EH (cell line): ENCODE measurements at places on chromosomes 4 and X.

- DNase-seq = no peak
Observed at GRCh38 chrX:114101081-114101480, 482.8 kb upstream of the HTR2C start.

- peak; percentile 92 for DNase-seq
Observed at GRCh38 chrX:109840585-109840984, 107.5 kb upstream of the ACSL4 start.

GRCh38 chr4:148062301-148062950 lies 330.5 kb downstream of the ARHGAP10 start:
- DNase-seq = no peak

DNA sequence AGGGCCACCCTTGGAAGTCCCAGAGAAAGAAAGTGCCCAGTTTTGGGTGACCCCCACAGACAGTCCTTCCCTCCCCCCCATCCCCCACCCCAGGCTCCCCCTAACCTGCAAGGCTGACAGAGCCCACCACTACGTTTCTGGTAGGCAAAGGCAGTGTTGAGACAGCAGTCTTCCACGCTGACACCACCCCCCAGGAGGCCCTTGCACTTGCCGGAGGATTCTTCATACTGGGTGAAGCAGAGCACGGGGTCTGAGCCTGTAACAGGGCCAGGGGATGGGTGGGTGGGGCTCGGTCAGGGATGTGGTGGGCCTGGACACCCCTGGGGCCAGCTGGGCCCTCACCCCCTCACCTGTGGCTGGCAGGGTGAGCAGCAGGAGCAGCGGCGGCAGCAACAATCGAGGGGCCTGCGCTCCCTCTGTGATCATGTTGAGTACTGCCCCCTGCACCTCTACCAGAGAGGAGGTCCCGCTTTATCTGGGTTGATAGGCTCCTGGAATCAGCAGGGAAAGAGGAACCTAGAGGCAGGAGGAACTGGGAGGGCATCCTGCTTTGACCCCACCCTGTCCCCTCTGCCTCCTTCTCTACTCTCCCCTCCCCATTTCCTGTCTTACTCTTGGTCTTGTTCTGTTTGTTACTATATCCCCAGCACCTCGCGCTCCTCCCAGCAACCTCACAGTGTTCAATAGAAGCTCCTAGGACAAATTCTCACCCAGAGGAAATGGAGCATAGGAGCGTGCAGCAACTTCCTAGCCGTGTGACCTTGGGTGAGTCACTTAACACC lies at the start of gene CFP:
CFP (minus strand) TSS at position 512 of the 782 bp plus-strand sequence; CDS start at position 426, 86 bp downstream.
- no peak for DNase-seq

DNA sequence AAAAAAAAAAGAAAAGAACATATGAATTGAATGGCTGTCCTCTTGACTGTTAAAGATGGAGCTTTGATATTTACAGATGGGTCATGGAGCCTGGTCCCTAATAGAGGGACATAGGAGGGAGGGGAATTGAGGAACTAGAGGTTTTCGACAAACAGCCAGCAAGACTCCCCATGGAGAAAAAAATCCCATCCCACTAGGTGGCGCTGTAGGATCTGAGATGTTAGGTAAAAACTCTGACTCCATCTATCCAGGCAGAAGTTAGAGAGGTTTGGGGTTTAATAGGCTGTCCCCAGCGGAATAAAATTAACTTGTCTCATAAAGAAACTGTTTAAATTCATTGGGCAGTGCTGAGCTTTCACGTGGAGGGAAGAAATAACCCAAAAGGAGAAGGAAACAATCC lies 45.9 kb downstream of the HMGB2 start:
- DNase-seq = peak; percentile 65

- DNase-seq = no peak
Observed at GRCh38 chr4:109083911-109084310, 218.5 kb downstream of the COL25A1 start.

DNA sequence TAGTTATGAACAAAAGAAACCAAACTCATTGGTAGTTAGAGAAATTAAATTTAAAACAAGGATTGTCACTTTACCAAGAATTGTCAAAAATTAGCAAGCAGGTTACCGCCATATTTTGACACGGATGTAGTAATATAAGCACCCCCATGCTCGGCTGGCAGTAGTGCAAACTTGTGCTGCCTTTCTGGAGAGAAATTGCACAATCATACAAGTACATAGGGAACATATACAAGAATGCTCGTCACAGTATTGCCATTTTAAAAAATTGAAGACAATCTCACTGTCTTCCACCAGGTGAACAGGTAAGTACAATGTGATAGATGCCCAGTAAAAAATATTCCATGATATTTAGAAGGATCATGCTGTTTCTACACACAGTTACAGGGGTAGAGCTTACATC lies 55.6 kb upstream of the SLC39A8 start:
- no peak for DNase-seq

GRCh38 chrX:129690435-129690834 lies 35.7 kb upstream of the APLN start:
- no peak for DNase-seq

DNA sequence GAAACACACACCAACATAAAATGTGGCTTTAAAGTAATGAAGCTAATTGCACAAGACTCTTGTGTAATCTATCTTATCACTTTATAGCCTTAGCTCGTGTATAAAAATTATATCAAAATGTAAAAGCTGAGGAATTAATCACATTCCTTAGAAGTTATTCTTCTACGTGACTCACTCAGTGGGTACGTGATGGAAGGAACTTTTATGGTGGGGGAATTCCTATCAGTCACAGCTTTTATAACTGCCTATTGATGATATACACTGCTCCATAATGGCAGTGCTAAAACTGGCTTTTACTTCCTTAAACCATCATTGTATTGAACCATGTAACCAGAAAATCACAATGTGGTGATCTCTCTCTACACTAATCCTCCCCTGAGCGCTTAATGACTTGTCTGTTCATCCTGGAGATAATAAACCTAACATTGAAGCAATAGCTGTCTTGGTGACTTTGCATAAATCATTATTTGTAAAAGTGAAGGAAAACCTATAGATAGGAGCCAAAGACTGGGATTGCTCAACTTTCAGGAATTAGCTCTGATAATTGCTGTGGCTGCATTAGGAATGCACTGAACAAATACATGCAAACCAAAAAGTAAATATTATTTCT lies 276.7 kb downstream of the GBA3 start:
- DNase-seq = peak; percentile 67
